ENCODE measurements at places on chromosomes 13 and 19.

- no peak for DNase-seq
Measured at GRCh38 chr19:36916991-36917390, 859 bp downstream of the ZNF568 start.

DNA sequence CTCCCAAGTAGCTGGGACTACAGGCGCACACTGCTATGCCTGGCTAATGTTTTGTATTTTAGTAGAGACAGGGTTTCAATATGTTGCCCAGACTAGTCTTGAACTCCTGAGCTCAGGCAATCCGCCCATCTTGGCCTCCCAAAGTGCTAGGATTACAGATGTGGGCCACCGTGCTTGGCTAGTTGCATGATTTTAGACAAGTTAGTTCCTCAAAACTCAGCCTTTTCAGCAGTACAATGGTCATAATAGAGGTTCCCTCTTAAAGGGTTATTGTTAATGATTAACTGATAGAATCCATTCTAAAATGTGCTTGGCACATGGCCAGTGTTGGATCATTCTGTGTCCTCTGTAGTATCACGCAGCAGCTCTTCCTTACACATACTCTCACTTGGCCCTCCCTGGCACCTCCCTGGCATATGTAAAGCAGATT, 19.5 kb upstream of the IFT88 start:
- DNase-seq: no peak

DNA sequence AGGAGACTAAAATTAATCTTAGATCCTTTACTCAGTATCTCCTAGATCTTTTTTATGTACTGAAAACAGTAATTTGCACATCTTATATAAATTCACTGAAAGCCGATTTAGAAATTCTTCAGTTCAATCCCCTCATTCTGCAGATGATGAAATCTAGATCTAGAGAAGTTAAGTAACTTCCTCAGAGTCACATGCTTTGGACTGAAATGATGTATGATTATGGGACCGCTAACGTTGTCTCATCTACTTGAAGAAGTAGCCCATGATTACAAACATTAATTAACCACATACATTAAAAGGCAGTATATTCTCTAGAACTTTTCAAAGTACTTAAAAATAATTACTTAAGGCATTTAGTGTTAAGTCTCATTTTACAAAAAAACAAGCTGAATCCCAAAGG, 37.8 kb downstream of the ELF1 start:
- DNase-seq: peak; percentile 93

DNA sequence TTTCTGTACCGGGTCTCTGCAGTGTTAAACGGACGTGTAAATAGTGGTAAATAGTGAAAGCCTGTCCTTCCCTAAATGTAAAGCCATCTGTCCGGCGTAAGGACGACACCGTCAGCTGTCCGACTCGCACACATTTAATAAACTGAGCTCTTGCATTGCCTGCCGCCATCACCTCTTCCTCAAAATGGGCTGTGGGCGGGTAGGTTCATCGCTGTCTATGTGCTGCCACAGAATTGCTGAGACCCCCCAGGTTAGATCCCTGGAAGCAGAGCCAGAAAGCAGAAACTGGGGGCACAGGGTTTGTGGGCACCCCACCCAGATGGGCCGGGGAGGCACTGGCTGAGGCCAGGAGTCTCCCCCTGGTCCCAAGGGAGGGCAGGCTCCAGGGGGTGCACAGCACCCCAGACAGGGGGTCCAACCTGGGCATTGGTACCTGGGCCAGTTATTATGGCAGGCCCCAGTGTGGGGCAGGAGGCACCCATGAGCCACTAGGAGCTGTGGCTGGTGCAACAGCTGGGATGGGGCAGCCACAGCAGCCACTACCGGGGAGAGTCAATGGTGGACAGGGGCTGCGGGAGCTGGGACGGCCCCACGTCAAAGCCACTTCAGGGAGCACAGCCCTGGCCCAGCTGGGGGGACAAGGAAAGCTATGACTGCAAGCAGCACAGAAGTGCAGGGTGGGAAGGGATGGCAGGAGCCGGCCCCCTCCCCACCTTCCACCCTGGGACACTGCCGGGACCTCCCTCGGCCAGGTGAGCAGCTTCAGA, 5.7 kb downstream of the C19orf25 start:
- no peak for DNase-seq

GRCh38 chr19:3250675-3251074, 26.2 kb downstream of the CELF5 start:
- DNase-seq: peak; percentile 9

DNA sequence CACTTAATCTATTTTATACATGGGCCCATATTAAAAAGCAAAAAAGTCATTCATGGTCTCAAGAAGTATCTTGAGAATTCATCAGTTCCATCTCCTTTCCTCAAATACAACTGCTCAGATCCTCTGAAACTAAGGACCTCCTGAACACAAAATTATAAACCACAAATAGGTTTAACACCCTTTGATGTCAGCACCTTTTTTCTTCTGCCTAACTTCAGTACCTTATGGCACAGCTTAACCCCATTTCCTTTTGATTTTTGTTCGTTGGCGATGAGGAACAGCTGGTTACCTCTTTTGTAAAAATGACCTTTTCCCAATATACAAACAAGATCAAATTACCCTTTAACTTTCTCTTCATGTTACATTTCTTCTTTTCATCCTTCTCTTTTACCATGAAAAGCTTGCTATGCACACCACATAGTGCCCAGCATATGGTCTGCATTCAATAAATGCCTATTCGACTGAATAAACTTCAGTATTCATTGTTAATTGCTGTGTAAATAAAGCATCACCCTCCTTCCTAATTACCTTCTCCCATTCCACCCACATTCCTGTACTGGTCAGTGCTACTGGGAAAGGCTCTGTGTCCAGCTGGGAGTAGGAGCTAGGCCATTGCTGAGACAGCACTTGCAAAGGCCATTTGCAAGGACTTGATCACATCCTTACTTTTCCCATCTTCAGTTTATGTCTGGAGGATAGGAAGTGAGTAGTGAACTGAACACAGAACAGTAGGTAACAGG, 317.9 kb downstream of the SHISA2 start:
- no peak for DNase-seq

DNA sequence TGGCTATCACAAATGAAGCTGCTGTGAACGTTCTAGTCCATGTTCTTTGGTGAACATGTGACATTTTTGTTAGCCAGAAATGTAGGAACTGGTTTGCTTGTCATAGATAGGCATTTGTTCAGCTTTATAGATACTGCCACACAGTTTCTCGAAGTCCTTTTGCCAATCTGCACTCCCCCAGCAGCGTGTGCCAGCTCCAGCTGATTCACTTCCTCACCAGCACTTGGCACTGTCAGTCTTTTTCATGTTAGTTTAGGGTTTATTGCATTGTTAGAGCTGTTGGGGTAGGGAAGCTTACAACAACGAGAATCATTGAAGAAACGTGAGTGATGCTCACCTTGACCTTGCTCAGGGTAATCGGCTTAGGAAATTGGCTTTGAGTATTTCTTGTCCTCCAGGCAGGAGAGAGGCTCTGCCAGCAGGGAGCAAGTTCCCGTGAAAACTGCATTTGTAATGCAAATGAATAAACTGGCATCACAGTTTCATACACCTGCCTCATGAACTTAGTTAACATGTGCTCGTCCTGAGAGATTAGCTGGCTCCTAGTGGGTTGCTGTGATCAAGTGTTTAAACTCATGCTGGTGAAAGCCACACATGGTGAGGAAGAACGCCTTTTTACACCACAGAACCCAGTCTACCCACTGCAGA, 83.9 kb downstream of the ING1 start:
- no peak for DNase-seq

GRCh38 chr19:42606660-42607351, 12.1 kb upstream of the CEACAM8 start:
- DNase-seq: peak; percentile 24

- DNase-seq: no peak
Measured at GRCh38 chr13:100179276-100179675, 90.4 kb downstream of the PCCA start.

DNA sequence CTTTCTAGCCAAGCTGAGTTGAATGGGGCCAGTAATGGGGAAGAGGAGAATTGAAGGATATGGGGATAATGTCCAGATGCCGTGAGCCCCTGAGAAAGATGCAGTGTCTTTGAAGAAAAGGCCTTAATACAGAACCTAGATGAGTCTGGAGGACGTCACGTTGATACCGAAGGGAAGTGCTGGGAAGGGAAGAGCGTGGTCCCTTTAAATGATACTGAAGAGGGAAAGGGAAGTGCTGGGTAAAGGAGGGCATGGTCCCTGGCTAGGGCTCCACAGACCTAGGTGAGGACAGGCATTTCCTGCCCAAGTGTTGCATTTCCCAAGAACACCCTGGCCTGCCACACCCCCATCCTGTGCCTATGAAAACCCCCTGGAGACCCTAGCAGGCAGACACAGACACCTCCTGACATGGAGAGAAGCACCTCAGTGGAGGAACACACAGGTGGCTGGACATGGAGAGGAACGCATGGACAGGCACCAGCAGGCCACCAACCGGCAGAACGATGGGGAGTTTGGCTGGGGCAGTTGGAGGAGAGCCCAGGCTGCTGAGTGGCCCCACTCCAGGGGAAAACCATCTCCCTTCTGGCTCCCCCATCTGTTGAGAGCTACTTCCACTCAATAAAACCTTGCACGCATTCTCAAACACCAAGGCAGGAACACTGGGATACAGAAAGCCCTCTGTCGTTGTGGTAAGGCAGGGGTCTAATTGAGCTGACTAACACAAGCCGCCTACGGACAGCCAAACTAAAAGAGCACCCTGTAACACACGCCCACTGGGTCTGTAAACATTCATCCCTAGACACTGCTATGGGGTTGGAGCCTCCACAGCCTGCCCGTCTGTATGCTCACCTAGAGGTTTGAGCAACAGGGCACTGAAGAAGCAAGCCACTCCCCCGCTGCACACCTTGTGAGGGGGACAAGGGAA, 34.9 kb upstream of the POMP start:
- no peak for DNase-seq

- no peak for DNase-seq
Measured at GRCh38 chr19:17871032-17871877, 490 bp upstream of the SLC5A5 start.

DNA sequence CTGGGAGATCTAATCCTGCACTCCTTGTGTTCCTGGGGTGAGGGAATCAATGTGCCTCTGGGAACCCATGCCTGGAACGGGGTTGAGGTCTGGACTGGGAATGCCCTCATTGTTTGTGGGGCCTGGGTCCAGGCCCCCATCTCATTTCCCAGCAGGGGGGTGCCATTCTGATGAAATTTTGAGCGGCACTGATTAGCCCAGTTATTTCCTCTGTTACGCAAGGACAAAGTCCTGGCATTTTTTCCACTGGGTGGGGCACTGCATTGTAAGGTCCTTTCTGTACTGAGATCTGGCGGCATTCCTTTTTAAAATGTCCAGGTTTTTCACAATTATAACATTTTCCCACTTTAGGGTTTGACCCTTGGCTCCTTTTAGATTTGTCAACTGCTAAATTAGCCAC, 14.8 kb downstream of the FPR3 start:
- no peak for DNase-seq

- DNase-seq: no peak
Measured at GRCh38 chr13:24124789-24125476, 35.6 kb upstream of the SPATA13 start.

DNA sequence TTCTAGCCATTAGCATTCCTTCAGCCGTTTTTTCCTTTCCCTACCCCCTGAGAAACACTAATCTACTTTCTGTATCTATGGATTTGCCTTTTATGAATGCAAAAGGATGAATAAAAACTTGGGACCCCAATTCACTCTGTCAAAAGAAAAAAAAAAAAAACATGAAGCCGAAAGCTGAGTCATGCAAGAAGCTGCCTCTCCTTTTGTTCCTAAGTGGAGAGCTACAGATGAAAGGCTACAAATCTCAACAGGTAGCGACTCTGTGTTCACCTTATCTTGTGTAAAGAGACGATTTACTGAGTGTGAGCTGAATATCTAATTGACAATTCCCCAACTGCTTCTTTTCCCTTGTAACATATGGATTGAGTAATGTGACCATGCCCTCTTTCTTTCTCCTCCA, 1072.8 kb downstream of the UQCRFS1 start:
- no peak for DNase-seq

- DNase-seq: no peak
Measured at GRCh38 chr13:99103536-99103935, 97.1 kb upstream of the UBAC2 start.

DNA sequence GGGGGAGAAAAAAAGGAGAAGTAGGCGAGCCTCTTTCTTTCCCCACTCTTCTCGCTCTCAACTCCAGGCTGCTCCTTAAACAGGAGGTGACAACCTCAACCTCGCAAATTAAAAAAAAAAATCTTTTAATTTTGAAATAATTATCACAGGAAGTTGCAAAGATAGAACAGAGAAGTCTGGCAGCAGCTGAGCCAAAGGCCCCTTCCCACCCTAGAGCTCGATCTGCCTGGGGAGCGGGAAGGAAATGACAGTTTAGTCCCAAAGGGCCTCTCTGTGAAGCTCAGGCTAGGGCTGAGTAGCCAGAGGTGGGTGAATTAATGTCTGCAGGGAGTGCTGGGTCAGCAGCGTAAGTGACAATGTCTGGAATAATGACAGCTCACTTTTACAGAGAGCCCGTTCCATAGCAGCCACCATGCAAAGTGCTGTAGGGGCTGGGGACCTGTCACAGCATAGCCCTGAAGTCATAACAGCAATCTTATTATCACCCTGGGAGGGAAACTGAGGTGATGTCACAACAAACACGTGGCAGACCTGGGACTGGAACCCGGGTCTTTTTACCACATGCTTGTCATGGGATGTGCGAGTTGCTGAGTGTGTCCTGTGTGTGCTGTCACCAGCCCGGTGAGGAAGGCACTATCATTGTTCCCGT, 8.8 kb upstream of the CD22 start:
- peak; percentile 78 for DNase-seq

- DNase-seq: no peak
Measured at GRCh38 chr13:75968103-75968838, 332.1 kb downstream of the LMO7 start.

- DNase-seq: no peak
Measured at GRCh38 chr13:73433458-73433857, 374.7 kb downstream of the KLF5 start.

- DNase-seq: no peak
Measured at GRCh38 chr13:108902405-108903155, 273.2 kb downstream of the MYO16 start.

GRCh38 chr13:98706446-98707110, 45.9 kb downstream of the SLC15A1 start:
- no peak for DNase-seq

GRCh38 chr13:30816736-30817135, 81.4 kb downstream of the ALOX5AP start:
- DNase-seq: peak; percentile 47

DNA sequence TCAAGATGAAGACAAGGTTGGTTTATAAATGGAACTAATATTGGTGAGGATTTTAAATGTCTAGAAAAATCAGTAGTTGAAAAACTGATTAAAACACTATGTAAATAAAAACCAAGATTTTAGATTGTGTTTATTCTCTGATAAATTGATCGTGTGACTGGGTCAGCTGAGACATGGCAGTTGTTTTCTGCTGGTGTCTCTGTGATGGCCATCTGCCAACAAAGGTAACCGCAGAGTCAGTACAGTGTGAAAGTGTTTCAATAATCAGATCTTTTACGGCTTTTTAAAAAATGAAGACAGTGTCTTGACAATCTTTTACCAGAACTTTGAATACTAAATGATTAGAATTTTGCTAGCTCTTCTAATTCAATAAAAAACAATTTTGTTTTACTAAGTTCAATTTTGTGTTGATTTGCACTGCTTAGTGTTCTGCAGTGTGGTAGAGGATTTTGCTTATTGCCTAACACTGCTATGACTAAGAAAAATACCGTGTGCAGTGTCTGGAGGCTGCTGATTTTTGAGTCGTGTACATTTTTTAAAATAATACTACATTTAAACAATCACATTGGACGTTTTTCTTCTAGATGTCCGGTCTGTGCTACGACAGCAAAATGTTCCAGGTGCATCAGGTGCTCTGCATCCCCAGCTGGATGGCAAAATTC, 32.7 kb upstream of the GPR183 start:
- peak; percentile 80 for DNase-seq

- DNase-seq: peak; percentile 56
Measured at GRCh38 chr13:28657784-28658538, 969 bp upstream of the POMP start.

All from AML-193 (cell line).